CD4-positive, alpha-beta T cell treated with Interleukin-6 for 4 hours (primary cell): ENCODE measurements at places on chromosomes 5 and 9.

- no peak for DNase-seq
Measured at GRCh38 chr5:2373631-2374030, 377.8 kb downstream of the IRX2 start.

DNA sequence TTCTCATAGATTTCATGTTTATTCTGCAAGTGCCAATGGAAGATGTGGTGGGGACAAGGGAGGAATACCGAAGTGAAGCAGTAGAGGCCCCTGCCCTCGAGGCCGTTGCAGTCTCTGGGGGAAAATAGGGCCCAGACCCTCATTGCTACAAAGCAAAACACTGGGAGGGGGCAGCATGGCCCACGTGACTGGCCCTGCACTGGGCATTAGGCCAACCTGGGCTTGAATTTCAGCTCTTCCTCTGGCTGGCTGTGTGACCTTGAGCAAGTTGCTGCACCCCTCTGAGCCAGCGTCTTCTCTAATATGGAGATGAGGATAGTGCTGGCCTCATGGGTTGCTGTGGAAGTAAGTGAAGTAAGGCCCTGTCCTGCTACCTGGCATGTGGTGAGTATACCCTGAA is 709 bp upstream of the SYNPO start:
- no peak for DNase-seq

DNA sequence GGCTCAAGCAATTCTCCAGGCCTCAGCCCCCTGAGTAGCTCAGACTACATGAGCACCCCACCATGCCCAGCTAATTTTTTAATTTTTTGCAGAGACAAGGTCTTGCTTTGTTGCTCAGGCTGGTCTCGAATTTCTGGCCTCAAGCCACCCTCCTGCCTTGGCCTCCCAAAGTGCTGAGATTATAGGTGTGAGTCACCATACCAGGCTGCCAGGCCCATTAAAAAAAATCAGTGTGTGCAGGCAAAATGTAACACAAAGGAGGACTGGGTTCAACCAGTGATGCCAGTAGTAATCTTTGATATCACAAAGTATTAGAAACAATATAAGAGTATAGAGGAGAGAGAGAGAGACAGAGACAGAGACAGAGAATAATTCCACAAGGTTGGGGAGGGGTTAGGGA is 322.7 kb downstream of the MSX2 start:
- no peak for DNase-seq

DNA sequence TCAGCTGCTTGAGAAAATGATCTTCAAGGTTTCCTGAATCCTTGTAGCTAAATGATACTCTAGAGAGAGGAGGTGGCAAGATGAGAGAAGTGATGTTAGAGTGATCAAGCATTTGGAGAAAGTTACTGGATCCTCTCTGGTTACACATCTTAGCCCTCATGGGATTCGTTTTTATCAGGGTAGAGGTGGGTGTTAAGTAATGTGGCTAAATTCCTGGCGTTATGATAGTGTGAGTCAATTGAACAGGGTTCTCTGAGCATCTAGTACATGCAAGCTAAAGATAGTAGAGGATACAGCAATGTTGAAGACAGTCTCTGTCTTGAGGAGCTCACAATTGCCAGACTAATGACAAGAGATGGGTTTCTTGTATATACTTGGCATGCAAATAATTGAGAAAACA is 123.7 kb downstream of the PSD2 start:
- no peak for DNase-seq

DNA sequence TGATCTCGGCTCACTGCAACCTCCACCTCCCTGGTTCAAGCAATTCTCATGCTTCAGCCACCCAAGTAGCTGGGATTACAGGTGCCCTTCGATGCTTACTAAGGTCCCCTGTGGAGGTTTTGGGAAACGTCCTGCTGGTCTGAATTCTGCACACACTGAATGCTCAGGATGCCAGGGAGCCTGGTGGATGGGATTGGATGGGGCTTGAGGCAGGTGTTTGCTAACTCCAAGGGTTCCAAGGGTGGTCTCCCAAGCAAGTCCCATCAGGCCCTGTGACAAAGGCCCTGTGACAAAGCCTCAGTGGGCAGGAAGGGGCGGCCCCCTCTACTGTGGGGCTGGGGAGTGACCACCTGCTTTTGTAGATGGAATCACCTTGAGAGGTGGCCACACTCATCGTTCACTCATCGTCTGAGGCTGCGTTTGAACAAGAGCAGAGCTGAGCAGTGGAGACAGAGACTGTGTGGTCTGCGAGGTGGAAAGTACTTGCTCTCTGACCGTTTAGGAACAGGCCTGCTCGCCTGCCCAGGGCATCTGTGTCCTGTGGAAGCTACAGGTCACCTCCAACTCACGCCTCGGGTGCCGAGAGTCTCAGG is 40.2 kb downstream of the MRPL36 start:
- DNase-seq, result no peak

GRCh38 chr9:127940593-127940992 is 2.9 kb upstream of the DPM2 start:
- no peak for DNase-seq

DNA sequence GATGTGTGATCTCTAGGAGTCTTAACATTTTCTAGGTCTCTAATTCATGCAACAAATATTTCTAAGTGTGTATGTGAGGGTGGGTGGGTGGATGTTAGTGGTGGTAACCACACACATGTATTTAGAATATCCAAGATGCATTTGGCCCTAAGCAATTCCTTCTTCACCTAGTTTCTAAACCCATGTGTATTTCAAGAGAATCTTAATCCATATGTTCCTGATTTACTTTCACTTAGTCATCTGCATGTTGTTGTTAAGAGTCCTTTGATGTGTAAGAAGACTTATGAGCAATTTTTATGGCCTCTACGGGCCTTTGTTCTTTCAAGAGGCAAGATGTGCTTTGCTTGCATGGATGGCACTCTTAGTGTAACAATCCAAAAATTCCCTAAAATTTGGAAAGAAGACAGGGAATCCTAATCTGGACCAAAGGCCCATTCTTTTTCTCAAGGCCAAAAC is 282.6 kb downstream of the SPATA31D1 start:
- DNase-seq, result no peak

DNA sequence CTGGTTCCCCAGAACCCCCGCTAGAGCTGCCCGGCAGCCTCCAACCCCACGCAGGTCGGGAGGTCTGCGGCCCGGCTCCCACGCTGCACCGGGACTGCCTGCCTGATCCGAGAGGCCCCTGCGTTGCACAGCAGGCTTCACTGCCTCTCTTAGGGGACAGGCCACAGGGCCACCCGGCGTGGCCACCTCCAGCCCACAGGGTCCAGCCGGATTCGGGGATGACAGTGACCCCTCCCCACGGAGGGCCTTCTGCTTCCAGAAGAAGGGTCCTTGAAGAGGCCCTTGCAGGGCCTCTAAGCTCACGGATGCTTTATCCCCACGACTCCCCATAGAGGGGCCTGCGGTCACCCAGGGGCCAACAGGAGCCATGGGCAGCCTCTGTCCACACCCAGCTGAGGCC is 66.1 kb upstream of the PPP1R26 start:
- DNase-seq, result no peak

DNA sequence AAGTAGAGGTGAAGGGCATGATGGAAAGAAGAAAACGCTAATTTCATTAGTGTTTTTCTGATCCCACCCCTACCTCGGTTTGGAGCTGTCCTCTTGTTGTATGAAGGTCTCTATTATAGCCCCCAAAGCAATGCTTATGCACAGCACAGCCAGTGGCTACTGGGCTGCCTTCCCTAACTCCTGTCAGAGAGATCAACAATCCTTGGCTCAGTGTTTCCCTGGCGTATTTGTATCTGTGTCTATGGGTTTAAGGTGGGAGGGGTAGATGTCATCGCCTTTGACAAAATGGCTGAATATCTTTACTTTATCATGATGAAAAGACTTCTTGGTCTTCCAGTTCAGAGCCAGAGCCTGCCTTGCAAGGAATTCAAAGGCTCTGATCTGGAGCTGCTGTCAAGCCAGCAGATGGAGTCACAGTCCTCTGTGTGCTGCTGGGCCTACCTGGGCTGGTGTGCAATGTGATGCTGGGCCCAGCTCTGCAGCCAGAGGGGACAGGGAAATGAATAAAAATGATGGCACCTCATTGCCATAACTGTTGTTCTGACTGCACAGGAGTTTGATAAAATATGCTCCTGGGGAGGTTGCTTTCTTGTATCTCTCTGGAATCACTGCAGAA is 20.1 kb upstream of the HSPA9 start:
- no peak for DNase-seq

- DNase-seq, result no peak
Measured at GRCh38 chr9:136520053-136520540, 25.8 kb downstream of the NOTCH1 start.

DNA sequence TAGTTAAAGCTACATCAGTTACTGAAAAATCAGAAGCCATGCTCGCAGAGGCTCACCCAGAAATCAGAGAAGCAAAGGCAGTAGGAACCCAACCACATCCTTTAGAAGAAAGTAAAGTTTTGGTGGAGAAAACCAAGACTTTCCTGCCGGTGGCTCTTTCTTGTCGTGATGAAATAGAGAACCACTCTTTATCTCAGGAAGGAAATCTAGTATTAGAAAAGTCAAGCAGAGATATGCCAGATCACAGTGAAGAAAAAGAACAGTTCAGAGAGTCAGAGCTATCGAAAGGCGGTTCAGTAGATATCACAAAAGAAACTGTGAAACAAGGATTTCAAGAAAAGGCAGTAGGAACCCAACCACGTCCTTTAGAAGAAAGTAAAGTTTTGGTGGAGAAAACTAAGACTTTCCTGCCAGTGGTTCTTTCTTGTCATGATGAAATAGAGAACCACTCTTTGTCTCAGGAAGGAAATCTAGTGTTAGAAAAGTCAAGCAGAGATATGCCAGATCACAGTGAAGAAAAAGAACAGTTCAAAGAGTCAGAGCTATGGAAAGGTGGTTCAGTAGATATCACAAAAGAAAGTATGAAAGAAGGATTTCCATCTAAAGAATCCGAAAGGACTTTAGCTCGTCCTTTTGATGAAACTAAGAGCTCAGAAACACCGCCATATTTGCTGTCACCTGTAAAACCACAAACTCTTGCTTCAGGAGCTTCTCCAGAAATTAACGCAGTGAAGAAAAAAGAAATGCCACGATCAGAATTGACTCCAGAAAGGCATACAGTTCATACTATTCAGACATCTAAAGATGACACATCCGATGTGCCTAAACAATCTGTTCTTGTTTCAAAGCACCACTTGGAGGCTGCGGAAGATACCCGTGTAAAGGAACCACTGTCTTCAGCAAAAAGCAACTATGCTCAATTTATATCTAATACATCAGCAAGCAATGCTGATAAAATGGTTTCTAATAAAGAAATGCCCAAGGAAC is 47.2 kb downstream of the CMYA5 start:
- DNase-seq, result peak; percentile 13

- DNase-seq, result no peak
Measured at GRCh38 chr5:143040622-143041021, 270.4 kb downstream of the ARHGAP26 start.

DNA sequence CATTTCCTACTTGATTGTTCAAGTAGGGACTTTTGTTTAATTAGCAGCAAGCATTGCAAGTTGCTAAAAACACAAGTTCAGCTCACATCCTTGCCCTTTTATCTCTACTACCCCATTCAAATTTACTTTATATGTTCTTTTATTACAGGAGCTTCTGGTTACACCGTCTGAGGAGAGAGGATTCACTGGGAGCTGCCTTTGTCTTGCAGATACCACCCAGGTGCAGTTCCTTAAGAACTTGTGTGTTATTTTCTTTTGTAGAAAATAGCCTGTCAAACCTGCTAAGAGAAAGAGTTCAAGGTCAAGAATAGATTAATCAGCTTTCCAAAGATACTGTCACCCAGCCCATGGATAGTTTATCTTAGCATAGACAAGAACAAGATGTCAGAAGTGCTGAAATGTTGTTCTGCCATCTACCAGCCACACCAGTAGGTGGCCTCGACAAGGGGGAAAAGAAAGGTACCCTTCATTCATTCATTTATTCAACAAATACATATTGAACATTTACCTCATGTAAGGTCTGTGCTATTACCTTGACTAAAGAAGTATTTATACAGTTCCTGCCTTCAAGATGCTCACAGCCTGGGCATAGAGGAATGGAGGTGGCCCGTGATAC is 750.3 kb downstream of the MAT2B start:
- DNase-seq, result no peak

GRCh38 chr5:23727271-23727670 is 219.9 kb downstream of the PRDM9 start:
- no peak for DNase-seq

- DNase-seq, result no peak
Measured at GRCh38 chr9:105355781-105356180, 92.1 kb upstream of the FSD1L start.

- DNase-seq, result no peak
Measured at GRCh38 chr9:19145881-19146280, 18.6 kb upstream of the PLIN2 start.

GRCh38 chr9:135152614-135153334 is 65.3 kb downstream of the OLFM1 start:
- DNase-seq, result no peak

- no peak for DNase-seq
Measured at GRCh38 chr5:138111181-138111580, 27.3 kb downstream of the WNT8A start.

DNA sequence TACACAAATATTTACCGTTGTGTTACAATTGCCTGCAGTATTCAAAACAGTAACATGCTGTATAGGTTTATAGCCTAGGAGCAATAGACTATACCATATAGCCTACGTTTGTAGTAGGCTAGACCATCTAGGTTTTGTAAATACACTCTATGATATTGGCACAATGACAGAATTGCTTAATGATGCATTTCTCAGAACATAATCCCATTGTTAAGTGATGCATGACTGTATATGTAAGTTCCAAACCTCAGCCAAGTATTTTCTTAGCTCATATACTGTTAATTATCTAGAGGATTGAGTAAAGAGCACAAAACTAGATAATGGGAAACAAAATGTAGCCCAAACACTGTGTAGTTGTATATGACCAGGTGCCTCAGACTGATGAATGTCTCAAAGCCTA is 220.1 kb downstream of the ANXA1 start:
- DNase-seq, result no peak

GRCh38 chr5:78974601-78975000 is 10.5 kb downstream of the ARSB start:
- no peak for DNase-seq

DNA sequence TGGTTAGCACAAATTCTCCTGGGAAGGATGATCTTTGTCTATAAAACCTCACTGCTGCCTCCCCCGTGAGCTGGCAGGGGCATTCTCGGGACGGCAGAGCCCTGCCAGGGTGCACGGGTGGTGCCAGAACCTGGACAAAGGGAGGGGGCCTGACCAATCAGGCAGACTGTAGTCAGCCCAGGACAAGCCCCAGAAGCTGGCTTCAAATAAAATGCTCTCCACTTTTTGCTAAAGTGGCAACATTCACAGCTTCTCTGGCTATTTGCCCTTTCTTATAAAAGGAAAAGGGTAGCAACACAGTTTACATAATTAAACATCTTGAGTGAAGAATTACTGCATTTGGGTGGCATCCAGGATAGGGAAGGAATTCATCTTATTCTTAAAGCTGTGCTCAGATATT is 14.4 kb downstream of the IL9 start:
- no peak for DNase-seq

- no peak for DNase-seq
Measured at GRCh38 chr5:97119007-97119390, 23.4 kb downstream of the LIX1 start.

GRCh38 chr9:18890372-18890771 is 142.6 kb downstream of the SAXO1 start:
- DNase-seq, result no peak

- DNase-seq, result no peak
Measured at GRCh38 chr5:54524704-54525103, 7.1 kb downstream of the SNX18 start.

- no peak for DNase-seq
Measured at GRCh38 chr5:180049185-180049548, 22.4 kb downstream of the RNF130 start.
